Liver (tissue), 10 donors: ENCODE measurements at places on chromosomes 1 and 21.

GRCh38 chr1:114668784-114669561, 876 bp downstream of the DENND2C start:
- no peak for DNase-seq
- no peaks in the 10 kb centered on the region for H3K36me3 ChIP-seq
- no peaks in the 10 kb centered on the region for H3K27me3 ChIP-seq
- peaks cover 3% of the 10 kb centered on the region for H3K4me1 ChIP-seq

DNA sequence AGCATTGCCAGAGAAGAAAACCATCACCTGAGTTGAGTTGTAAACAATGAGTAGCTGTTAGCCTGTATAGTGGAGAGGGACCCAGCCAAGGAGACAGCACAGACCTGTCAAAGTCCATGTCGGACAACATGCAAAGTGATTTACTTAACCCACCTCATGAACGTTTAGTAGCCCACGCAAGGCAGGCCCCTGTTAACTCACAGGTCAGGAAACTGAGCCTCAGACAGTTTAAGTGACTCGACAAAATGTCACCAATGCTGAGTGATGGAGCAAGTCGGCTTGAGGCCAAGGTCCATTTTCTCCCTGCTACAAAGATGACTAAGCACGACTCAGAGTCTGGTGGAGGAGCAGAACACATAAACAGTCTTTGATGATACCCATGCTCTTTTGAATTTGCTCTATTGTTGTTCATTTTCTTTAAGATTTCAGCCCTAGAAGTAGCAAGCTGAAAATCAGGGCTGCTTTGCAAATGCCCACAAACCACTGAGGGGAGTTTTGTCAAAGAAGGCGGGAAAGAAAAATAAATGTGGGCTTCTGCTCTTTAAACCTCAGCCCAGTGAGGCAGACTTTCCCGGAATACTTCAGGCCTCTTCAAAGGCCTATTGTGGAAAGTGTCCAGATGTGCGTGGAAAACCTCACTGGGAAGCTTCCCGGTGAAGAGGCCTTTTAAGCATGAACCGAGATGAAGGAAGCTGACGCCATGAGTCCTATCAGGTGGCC, 83.8 kb upstream of the HOOK1 start:
- H3K4me3 ChIP-seq: no peak overlapping the region
- peaks cover 5% of the 10 kb centered on the region for H3K36me3 ChIP-seq
- H3K4me1 ChIP-seq: no peaks in the 10 kb centered on the region
- peak; percentile 46 for DNase-seq

DNA sequence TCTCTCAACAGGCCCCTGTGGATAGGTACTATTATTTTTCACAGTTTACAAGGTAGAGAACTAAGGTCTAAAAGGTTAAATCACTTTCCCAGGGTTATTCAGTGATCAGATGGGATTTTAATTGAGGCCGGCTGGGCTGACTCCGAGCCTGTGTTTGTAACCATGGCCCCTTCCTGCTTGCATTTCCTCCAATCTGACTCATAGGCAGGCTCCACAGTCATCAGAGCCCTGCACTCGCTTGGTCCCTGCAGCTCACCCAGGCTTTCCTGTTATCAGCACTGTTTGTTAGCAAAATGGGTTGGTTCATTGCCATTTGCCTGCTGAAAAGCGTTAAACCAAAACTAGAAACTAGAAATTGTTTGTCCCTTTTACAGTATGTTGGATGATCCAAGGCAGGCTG, 41.4 kb upstream of the LMX1A start:
- H3K27ac ChIP-seq: no peak overlapping the region
- H3K4me3 ChIP-seq: no peak overlapping the region
- no peaks in the 10 kb centered on the region for H3K36me3 ChIP-seq
- no peaks in the 10 kb centered on the region for H3K27me3 ChIP-seq
- no peak for DNase-seq

DNA sequence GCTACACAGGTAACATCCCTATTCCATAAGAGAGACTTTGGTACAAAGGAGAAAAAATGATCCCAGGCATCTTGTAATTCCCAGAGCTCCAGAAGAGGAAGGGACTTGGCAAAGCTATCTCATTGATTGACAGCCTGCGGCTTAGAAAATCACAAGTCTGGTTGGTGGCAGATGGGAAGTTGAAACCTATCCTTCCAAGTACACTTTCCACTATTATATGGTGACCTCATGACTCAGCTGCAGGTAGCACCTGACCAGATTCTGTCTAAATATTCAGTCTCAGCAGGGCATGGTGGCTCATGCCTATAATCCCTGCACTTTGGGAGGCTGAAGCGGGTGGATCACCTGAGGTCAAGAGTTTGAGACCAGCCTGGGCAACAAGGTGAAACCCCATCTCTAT, 89.9 kb downstream of the TIAM1 start:
- no peaks in the 10 kb centered on the region for H3K4me1 ChIP-seq
- no peak overlapping the region for H3K4me3 ChIP-seq
- no peak for DNase-seq
- no peaks in the 10 kb centered on the region for H3K36me3 ChIP-seq

GRCh38 chr1:108644984-108645383, 15.9 kb downstream of the HENMT1 start:
- H3K27ac ChIP-seq: no peak overlapping the region
- DNase-seq: no peak
- peaks cover 9% of the 10 kb centered on the region for H3K4me1 ChIP-seq
- H3K4me3 ChIP-seq: no peak overlapping the region

GRCh38 chr1:160658162-160658813, 11.4 kb upstream of the SLAMF1 start:
- DNase-seq: no peak
- H3K27ac ChIP-seq: no peak overlapping the region
- H3K4me3 ChIP-seq: no peak overlapping the region
- H3K27me3 ChIP-seq: no peaks in the 10 kb centered on the region
- H3K4me1 ChIP-seq: no peaks in the 10 kb centered on the region
- no peaks in the 10 kb centered on the region for H3K36me3 ChIP-seq

DNA sequence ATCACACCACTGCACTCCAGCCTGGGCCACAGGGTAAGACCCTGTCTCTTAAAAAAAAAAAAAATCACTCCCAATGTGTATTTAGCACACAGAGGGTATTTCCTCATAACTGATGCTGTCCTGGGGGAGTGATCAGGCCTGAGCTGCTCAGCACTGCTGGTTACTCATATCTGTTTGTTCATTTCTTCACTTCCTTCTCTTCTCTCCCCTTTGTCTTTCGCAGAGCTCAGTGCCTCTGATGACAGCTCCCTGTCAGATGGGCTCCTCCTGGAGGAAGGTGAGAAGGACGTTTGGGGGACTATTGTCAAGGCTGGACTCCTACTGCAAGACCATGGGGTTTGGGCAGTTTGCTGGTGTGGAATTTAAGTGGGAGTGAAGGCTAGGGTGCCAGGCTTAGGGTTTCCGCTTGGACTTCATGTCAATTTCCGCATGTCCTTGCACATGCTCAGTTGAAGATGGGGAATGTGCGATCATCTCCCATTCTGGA, 13.0 kb downstream of the INAVA start:
- H3K4me1 ChIP-seq: no peaks in the 10 kb centered on the region
- H3K27me3 ChIP-seq: no peaks in the 10 kb centered on the region
- H3K4me3 ChIP-seq: no peak overlapping the region
- no peak for DNase-seq

DNA sequence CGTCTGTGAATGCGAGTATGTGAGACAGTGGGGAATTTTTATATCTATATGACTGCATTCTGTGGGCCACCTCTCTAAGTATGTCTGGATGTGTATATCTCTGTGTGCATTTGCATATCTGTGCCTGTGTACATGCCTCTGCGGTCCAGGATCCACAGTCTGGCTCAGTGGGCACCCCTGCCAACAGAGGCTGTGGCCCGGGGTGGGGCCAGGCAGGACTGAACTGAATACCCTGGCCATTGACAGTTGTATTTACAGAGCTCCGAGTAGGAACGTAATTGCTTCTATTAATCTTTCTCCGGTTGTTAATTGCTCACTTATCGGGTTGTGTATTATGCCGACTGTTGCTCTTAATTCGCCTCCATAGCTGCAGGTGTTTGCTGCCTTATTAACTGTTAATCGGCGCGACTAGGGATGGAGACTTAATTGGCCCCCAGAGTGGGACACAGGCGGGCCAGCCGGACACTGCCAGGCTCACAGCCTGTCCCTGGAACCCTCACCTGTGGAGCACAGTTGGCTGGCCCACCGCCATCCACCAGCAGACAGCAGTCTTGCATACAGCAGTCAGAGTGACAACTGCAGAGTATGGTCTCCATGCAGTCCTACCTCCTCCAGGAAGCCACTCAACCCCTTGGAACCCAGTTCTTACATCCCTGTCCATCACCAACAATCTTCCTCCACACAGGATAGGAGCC, 22.4 kb upstream of the ADGRB2 start:
- no peaks in the 10 kb centered on the region for H3K27me3 ChIP-seq
- no peaks in the 10 kb centered on the region for H3K36me3 ChIP-seq
- H3K4me3 ChIP-seq: no peak overlapping the region
- no peak overlapping the region for H3K27ac ChIP-seq

DNA sequence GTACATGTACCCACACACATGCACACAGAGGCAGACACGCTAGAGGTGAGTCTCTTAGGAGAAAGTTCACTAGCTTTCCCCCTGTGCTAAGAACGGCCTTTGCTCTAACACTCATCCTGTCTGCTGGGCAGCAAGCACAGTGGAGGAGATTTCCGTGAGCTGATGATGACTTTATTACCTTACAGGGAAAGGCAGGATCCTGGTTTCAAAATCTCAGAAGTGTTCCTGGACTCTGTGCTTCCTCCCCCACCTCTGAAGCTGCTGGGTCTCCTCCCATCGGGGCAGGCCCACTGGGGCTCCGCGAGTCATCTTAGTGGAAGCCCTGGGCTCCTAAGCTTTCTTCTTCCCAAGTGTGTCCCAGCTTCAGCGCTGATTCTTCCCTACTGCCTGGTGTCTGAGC, 2.7 kb downstream of the FAM3B start:
- DNase-seq: no peak
- H3K27ac ChIP-seq: no peak overlapping the region
- no peaks in the 10 kb centered on the region for H3K27me3 ChIP-seq
- H3K36me3 ChIP-seq: no peaks in the 10 kb centered on the region

DNA sequence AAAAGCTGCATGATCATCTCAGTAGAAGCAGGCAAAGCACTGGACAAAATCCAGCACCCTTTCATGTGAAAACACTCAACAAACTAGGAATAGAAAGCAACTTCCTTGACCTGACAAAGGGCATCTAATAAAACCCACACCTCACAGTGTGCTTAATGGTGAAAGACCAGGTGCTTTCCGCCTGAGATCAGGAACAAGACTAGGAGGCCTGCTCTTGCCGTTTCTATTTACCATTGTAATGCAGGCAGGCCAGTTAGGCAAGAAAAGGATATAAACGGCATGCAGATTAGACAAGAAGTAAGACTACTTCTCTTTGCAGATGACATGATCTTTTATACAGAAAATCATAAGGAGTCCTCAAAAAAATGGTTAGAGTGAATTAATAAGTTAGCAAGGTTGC, 37.2 kb downstream of the SLC37A1 start:
- no peak for DNase-seq
- H3K27ac ChIP-seq: no peak overlapping the region
- H3K27me3 ChIP-seq: no peaks in the 10 kb centered on the region
- H3K4me3 ChIP-seq: no peak overlapping the region

DNA sequence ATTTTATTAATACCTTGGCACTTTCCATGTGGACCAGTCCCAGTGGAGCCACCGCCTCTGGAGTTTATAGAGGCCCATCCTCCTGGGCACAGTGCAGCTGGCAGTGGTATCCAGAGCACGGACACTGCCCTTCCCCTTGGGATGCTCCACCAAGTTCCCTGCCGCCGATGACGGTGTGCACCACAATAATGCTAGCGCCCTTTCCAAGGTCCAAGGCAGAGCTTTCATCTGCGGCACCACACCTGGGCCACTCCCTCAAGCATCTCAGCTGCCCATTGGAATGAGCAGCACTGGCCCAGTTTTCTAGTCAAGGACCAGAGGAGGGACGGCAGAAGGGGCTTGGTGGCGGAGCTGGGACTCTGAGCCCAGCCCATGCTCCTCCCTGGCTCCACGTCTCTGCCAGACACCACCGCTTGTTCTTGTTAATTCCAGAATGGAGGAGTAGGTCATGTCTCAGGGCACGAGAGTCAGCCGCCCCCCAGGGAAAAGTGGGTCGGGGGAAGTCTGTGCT, 24.5 kb downstream of the SIM2 start:
- DNase-seq: no peak
- no peak overlapping the region for H3K27ac ChIP-seq
- peaks cover 12% of the 10 kb centered on the region for H3K27me3 ChIP-seq
- H3K4me3 ChIP-seq: no peak overlapping the region

- no peak overlapping the region for H3K4me3 ChIP-seq
- H3K4me1 ChIP-seq: peaks cover 45% of the 10 kb centered on the region
- peaks cover 51% of the 10 kb centered on the region for H3K36me3 ChIP-seq
- DNase-seq: no peak
- no peaks in the 10 kb centered on the region for H3K27me3 ChIP-seq
- no peak overlapping the region for H3K27ac ChIP-seq
These were observed 11.5 kb upstream of the LINGO4 start for GRCh38 chr1:151816548-151817352.

GRCh38 chr1:29514361-29515169, 278.2 kb downstream of the PTPRU start:
- no peaks in the 10 kb centered on the region for H3K27me3 ChIP-seq
- no peak overlapping the region for H3K27ac ChIP-seq
- no peaks in the 10 kb centered on the region for H3K36me3 ChIP-seq
- DNase-seq: no peak
- H3K4me3 ChIP-seq: no peak overlapping the region

DNA sequence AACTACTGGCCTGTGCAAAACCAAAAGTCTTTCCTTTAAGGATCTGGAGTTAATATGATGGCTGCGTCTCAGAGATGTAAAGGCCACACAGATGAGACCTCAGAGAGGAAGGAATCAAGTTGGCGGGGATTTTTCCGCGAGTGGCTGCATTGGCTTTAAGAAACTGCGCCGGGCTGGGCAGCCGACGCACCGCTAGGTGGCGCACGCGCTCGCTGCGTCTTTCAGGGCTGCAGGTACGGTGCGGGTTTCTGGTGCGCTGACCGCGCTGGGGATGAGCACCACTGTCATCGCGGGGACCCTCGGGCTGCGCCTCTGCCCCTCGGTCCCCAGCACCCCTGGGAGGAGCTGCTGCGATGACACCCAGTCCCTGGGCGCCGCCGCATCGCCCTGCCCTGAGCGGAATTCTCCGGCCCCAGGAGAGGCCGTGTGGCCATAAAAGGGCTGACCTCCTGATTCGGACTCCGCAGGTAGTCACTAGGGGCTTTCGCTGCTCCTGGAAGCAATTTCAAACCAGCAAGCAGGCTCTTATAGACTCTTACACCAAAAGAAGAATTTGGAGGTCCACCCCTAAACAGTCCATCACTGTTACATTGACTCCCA, 241.0 kb downstream of the KCNJ6 start:
- no peaks in the 10 kb centered on the region for H3K27me3 ChIP-seq
- no peak overlapping the region for H3K27ac ChIP-seq
- H3K36me3 ChIP-seq: no peaks in the 10 kb centered on the region
- DNase-seq: peak; percentile 70
